ENCODE measurements at places on chromosomes 13 and 19. TPM values are rescaled to one million over a fixed set of nuclear protein-coding genes. Genes with fewer than 3 reads are reported as not detected.

- DNase-seq: no peak
These were observed 26.2 kb upstream of the MIER2 start for GRCh38 chr19:370641-371330.

- peak; percentile 41 for DNase-seq
These were observed 19.7 kb upstream of the SYCN start for GRCh38 chr19:39223703-39224279.

DNA sequence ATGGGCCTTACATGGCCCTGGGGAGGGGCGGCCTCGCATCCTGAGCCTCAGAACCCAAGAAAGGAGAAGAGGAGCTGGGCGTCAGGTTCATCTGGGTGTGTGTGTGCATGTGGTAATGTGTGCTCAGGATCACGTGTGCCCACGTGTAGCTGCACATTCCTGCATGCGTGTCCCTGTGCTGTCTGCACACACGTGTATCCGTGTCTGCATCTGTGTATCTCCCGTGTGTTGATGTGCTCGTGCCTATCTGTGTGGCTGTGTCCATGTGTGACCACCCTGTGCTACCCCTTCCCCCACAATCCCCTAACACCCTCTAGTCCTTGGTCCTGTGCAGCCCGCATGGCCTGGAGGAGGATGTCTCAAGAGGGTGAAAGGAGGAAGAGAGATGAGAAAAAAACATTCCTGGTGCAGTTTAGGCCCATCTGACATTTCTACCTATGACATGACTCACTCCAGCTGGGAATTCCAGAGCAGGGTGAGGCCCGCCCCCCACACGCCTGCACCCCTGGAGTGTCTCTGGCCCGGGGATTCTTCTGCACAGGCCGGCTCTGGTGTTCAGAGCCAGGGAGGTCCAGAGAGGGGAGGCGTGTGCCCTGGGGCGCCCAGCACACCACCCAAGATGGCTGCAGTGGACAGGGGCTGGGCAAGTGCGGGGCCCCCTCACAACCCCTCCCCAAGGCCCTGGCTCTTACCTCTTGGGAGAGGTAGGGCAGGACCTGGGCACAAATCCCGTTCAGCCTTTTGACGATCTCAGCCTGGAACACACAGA, 7.1 kb downstream of the TLE5 start:
- DNase-seq: no peak

GRIN2D gene
- 0.03 TPM for total RNA-seq

GRCh38 chr13:73000027-73000674, 58.7 kb upstream of the KLF5 start:
- DNase-seq: no peak

GRCh38 chr19:42091742-42092141, 15.8 kb downstream of the ZNF574 start:
- DNase-seq: peak; percentile 38

DNA sequence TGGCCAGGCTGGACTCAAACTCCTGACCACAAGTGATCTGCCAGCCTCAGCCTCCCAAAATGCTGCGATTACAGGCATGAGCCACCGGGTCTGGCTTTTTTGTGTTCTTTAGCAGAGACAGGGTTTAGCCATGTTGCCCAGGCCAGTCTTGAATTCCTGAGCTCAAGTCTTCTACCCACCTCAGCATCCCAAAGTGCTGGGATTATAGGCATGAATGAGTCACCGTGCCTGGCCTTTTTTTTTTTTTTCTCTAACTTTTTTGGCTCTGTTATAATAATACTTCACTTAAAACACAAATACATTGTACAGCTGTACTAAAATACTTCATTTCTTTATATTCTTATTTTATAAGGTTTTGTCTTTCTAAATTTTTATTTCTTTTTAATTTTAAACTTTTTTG, 599.5 kb upstream of the PCDH9 start:
- DNase-seq: no peak

DNA sequence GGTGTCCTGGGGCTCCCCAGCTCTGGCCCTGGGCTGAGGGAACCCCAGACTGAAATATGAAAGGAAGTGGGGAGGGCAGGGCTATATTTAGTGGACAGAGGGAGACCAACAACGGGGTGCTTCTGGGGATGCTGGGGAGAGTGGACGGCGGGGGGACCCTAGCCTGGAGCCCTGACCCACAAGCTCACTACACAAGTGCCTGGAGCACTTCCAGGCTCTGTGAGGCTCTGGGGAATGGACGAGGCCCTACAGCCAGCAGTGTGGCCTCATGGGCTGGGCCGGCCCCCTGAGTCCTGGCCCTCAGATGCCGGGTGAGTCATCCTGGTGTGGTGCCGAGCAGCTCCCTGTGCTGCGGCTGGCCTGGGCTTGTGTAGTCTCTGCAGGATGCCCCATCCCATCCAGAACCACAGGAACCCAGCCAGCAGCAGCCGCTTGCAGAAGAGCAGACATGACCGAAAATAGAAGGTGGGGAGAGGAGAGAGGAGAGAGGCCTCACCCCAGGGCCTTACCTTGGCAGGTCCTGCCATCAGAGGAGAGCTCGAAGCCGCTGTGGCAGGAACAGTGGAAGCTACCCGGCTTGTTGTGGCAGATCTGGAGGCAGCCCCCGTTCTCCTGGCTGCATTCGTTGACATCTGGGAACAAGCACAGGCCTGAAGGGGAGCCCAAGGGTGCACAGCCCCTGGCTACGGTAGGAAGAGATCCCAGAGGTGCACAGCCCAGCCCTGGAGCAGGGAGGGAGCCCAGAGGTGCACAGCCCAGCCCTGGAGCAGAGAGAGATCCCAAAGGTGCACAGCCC, 26.1 kb downstream of the GAS6 start:
- DNase-seq: peak; percentile 100

DNA sequence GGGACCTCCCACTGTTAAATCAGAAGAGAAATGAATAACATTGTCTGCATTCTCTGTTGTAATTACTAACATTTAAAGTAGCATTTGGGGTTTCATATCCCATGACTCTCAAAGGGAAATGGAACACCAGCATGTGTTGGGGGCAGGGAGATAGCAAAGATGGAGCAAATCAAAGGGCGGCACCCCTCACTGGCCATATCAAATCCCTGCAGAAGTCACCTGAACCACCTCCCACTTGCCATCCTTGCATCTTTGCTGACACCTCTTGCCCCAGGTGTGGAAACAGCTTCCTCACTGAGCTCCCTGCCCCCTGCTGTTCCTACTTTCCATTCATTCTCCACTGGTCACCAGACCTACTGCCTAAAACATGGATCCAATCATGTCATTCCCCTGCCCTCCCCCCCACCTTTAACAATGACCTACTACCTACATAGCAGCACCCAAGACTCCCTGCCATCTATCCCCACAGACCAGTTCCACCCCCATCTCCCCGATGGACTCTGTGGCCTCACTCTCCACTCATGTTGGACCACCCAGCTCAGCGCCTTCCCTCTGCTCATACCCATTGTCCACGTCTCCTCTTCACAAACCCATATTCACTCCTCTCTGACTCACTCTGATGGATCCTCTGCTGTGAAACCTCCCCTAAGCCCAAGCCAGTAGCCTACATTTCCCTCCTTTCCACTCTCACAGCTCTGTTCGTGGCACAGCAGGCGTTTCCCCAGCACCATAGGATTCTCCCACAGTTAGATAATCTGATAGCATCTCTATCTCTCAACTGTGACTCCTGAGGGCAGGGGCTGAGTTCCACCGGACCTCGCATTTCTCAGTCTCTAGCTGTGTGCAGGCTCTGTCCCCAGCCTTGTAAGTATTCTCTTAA, 55.9 kb downstream of the DLEU7 start:
- DNase-seq: no peak

DNA sequence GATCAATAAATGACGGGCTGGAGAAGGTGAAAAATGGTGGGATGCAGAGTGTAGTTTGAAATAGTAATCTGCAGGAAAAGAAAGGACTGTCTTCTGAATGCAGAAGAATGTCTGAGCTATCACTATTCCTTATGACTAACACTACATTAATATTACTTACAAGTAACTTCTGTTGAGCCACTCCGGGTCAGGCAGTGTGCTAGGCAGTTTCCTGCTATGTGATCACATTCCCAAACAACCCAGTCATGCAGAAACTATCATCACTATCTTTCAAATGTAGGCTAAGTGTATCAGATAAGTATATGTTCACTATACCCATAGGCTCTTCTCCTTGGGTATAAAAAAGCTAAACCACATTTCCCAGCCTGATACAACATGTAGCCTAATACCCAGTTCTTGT, 6.6 kb downstream of the ZNF599 start:
- DNase-seq: no peak

ZNF823 gene
- total RNA-seq: 4.6 TPM

TNFSF13B gene
- 2.5 TPM for total RNA-seq

DNA sequence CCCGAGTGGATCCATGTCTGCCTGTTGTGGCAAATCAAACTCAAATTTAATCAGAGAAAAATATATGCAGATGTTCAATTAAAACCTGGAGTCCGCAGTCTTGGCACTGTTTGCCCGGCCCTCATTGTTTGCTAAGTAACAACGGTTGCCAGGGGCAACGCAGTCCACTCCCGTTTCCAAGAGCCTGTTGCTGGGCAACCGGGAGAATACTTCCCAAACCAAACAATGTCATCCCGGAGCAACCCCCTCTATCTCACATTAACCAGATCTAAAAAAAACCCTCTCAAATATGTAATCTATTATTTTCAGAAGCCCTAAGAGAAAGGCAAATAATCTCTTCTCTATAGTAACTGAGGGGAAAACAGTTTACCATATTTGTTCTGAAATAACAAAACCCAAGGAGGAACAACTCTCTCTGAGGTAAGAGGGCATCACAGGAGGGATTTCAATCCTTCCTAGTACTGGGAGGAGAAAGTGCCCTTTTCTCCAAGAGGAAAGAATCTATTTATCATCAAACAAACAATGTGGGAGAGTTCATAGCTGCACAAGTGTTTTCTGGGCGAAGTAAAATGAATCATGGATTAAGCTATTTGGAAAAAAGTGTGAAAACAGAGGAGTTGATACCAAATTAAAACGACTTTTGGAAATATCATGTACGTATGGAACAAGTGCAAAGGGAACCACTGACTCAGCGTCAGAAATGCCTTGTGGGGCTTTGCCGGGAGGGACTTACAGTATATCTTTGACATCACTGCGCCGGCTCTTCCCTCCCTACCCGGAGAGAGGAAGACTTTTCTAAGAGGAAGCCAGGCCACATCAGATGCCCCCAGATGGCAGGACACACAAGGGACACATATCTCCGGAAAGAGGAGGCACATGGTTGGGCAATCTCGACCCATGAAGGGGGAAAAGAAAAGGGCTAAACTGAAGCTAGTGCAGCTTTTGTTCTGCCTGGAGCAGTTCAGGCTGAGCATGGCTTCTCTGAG, 43.3 kb downstream of the RFX2 start:
- DNase-seq: peak; percentile 90

DNA sequence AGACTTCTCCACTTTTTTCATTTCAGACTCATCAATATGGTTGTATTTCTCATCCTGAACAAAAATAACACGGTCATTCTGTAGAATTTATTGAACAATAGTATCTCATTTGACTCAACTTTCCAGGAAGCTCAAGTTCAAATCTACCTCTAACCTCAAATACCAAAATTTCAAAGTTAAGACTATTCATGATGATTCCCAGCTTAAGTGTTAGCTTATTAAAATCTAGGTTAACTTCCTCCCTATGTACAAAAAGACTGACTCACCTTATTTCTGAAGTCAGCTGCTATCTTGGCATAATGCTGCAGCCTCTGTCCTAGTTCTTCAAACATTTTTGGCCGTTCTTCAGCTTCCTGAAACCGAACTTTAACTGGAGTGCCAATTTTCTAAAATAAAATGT, 23.2 kb downstream of the HSPH1 start:
- no peak for DNase-seq

DNA sequence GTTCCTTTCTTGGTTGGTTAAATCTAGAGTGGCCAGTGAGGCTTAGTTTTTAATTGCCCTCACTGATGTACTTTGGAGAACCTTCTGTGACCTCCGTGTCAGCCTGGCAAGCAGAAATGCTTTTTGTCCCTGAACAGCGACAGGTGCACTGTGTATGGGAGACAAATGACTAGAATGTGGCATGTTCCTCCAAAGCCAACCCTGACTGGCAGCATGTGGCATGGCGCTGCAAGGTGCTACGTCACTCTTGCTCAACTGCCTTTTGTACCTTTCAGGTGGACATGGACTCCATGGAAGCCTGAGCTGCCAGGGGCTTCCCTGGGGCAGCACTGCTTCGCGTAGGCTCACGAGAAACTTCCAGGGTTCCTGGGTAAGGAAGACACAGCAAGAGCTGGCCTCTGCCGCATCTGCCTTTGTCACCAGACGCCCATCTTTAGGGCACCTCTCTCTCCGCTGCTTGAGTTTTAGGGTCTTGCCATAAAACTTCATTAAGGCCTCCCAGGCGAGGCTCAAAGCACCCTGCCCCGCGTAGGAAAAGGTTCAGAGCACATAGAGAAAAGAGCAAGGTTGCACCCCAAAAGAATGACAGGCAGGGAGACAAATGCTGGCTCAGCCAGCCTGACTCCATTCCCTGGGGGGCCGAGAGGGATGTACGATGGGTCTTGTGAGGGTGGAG, 167.1 kb upstream of the SOX1 start:
- DNase-seq: no peak

- DNase-seq: peak; percentile 32
These were observed 2.3 kb downstream of the SPACA4 start for GRCh38 chr19:48608798-48609263.

DNA sequence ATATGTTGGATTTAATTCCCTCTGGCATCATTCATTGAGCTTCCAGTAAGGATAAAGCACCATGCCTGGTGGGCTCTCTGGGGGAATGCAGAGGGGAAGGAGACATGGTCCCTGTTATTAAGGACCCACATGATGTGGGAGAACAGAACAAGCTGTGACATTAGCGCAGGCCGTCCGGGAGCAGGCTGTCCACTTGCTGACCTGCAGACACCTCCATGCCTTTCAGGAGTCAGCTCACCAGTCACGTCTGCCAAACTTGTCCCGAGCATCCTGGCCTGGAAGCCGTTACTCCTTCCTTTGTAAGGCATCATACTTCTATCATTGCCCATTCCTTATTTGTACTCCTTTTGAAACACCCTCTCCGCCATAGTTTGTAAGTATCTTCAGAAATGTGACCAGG, 23.4 kb downstream of the B3GLCT start:
- no peak for DNase-seq

- peak; percentile 88 for DNase-seq
These were observed 1.9 kb downstream of the HNRNPA1L2 start for GRCh38 chr13:52644108-52644507.

CD209 gene
- total RNA-seq: not detected

DNA sequence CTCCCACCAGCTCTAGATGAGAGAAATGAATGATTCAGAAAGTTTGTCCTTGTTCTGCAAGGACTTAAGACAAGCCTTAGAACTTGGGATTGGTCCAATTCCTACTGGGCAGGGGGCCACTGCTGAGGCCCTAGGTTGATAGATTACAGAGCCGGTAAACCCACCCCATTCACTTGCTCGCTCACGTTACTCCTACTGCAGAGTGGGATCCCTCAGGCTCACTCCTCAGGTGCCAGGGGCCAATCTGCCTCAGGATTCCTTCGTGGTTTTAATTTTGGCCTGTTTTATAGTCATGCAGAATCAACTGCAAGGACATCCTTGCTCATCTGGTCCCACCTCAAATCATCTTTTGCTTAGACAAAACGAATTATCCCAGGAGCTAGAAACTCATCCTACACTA, 59.0 kb downstream of the SERP2 start:
- no peak for DNase-seq

GRCh38 chr13:58379221-58379620, 747.7 kb downstream of the PCDH17 start:
- DNase-seq: no peak
